Mammary epithelial cell (primary cell): ENCODE measurements at places on chromosomes 12 and 14.
A peak's percentile ranks its signal among the peaks of the same experiment; 100 is the strongest.

- no peak for DNase-seq
Observed at GRCh38 chr12:119274636-119275065, 59.9 kb upstream of the CCDC60 start.

DNA sequence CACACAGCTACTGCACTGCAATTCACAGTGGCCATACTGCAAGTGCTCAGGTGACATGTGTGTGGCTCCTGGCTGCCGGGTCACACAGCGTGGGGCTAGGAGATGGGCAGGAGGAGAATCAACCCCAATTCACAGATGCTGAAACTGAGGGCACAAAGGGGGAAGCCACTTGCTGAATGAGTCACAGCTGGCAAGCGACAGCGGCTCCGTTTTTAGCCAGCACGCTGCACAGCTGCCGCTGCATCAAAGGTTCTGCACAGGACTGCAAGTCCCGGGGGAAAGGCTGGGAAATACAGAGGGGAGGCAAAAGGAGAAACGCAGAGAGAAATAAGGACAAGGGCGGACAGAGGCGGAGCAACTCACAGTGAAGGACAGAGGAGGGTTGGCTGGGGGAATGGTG is 57.9 kb downstream of the KDM2B start:
- DNase-seq: no peak

DNA sequence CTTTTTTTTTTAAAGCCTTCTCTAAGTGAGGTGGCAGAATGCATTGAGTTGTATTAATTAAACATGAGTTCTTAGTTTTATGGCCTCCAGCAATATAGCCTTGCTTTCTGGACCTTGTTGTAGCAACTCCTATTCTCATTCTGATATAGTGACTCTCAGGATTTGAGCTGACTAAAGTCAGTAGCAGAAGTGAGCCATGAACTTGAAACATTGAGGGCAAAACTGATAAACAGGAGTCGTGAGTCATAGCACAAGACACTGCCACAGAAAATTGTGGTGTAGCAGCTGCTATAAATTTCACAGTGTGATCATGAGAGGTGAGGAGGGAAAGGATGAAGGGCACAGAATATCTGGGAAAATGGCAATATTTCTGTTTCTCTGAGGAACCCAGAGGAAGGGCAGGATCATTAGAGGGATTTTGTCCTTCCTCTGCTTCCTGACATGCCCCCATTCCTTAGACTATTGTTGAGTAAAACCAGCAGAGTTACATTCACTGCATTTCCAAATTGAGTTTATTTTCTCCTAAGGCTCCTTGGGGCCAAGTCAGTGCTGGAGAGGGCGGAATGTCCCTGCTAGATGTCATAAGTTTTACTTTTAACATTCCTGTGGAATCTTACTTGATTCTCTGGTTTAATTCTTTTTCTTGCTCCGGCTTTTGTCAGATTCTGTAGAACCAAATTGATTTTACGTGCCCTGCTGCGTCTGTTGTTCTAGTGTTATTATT is 7.5 kb downstream of the KLRG1 start:
- DNase-seq: peak; percentile 46

GRCh38 chr14:95652690-95653089 is 33.5 kb upstream of the TCL1B start:
- no peak for DNase-seq

DNA sequence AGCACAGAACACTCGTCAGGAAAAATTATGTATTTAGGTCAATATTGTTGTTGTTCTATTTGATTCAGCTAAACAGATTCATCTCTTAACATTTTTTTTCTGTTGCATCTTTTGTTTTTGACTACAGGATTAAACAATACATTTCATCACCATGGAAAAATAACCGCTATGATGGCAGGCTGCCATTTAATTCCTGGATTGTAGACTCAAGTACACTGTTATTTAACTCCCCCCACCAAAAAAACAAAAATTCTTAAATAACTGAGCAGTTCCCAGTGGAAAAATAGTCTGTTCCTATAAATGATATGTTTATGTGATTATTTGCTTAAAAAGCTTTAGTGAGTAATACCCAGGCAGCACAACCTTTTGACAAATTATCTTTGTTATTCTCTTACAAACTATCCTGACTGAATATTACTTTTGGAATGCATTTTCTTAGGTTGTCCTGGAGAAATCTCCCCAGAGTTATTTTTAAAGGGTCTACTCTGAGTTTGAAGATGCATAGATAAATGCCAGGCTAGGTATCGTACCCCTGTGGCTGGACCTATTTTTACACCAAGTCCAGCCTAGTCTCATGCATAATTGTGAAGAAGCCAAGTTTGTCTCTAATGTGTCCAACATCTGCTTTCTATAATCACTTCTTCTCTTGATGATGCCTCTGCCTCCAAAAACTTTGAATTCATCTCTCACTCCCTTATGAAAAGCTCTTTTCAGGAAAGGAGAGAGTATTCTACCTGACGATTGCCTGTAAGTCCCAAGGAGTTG is 3.7 kb downstream of the KERA start:
- DNase-seq: no peak

DNA sequence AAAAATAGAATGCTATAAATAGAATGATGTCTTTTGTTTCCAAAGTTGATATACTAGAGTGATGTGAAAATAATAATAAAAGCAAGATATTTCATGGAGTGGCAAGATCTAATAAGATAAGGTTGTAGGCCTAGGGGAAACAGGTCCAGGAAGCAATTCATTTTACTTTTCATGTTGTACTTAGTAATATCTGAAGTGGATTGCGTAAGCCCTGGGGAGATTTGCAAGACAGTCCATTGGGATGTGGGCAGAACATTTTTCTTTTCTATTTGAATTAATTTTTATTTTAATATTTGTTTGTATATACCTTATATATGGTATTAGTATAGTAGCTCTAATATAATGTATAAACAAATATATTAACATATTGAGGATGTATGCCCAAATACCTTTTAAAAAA is 7.5 kb downstream of the NUBPL start:
- no peak for DNase-seq

DNA sequence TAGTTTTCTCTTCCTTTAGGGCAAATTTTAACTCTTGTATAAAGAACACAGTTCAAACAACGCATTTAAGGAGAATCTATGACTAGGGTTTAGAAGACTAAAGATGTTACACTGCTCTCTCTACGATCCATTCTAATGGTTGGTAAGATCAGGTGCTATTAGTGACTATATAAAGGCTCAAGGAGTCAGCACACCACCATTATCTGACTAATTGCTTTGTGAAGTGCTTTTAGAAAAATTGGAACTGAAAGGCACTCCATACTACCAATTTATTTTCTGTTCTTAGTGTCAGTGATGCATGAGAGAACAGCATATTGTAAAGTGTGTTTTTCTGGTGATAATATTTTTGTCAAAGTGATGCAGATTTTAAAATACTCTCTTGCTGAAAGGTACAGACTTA is 136.8 kb downstream of the SYT1 start:
- no peak for DNase-seq

DNA sequence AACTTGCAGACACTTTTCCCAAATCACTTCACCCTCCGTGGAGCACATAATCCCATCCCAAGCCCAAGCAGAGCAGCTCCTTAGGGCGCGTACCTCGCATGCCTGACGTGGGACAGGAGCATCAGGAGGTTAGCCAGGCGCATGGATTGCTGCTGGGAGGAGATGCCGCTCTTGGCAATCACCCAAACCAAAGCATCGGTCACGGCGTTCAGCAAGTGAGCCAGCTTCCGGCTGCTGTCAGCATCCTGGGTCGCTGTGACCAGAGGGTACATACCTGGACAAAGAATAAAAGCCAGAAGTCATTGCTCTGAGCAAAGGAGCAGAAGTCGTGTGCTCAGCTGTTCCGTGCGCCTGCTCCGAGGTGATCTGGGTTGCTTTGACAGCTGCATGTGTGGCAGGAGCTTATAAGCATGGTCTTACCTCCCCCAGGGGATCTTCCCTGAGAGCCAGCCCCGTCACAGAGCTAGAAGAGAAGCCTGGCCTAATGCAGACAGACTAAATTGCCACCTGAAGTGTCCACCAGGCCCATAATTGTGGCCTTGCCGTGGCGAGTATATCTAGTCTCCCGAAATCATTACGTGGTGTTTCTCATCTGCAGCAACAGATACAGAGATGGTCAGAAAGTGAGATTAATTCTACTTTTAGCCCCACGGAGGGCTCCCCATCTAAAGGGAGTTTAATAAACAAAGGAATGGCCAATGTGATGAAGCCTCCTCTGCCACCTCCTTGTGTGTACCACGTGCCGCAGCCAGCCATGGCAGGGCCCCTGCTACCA is 59.1 kb downstream of the ESR2 start:
- DNase-seq: peak; percentile 65

- no peak for DNase-seq
Observed at GRCh38 chr12:43214166-43214565, 337.8 kb downstream of the ADAMTS20 start.

GRCh38 chr12:116492703-116493324 is 66.4 kb upstream of the MAP1LC3B2 start:
- peak; percentile 72 for DNase-seq

- DNase-seq: peak; percentile 54
Observed at GRCh38 chr12:53701518-53702264, 25.6 kb downstream of the CALCOCO1 start.

DNA sequence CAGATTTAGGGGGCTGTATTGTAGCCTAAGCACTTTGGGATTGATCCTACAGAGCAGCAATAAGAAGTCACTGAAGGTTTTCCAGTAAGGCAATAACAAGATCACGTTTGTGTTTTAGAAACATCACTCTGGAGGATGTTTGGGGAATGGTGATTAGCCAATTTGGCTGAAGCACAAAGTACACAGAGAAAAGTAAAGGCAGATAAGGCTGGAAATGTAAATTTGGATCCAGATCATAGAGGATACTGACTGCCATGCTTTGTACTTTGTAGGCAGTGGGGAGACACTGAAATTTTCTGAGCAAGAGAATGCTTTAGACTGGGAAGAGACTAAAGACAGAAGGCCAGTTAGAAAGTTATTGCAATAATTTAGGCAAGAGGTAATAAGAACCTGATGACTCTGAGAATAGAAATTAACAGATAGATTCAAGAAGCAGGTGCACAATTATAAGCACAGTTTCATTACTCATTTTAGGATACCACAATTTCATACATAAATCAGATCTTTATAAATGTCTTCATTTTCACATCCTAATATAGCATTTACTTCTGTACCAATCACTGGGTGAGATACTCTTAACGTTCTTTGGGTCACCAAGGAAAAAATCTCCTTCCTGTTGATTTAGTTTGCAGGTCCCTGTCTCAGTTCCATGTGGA is 314.5 kb upstream of the GARIN6 start:
- no peak for DNase-seq

DNA sequence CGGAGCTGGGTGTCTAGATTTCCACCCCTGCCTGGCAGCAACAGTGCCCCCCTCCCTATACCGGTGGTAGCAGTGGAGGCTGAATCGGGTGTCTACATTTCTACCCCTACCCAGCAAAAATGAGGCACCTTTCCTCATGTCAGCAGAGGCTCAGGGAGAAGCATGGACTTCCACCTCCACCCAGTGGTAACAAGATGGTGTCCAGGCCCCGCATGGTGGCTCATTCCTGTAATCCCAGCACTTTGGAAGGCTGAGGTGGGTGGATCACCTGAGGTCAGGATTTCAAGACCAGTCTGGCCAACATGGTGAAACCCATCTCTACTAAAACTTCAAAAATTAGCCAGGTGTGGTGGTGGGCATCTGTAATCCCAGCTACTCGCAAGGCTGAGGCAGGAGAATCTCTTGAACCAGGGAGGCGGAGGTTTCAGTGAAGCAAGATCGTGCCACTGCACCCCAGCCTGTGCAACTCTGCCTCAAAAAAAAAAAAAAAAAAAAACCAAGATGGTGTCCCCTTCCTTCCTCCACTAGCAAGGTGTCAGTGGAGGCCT is 35.5 kb upstream of the OR5AU1 start:
- no peak for DNase-seq

GRCh38 chr12:27785882-27786570 is 6.0 kb upstream of the MANSC4 start:
- peak; percentile 83 for DNase-seq

DNA sequence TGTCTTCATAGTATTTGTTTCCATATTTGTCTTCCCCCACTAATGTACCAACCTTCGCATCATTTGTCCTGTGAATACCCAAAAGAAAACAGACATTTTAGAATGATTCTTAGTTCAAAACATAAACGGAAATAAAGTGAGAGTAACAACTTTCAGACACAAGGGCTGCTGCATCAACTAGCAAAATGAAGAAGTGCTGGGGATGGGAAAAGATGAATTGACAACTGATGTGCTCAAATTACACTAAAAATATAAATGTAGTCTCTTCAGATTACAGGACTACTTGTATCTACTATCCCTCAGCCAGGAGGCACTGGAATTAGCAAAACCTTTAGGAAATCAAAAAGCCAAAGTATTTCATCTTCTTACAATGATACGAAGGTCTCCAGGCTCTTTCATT is 743 bp downstream of the NDUFA12 start:
- no peak for DNase-seq

GRCh38 chr14:62645649-62646048 is 399.6 kb downstream of the KCNH5 start:
- peak; percentile 8 for DNase-seq

DNA sequence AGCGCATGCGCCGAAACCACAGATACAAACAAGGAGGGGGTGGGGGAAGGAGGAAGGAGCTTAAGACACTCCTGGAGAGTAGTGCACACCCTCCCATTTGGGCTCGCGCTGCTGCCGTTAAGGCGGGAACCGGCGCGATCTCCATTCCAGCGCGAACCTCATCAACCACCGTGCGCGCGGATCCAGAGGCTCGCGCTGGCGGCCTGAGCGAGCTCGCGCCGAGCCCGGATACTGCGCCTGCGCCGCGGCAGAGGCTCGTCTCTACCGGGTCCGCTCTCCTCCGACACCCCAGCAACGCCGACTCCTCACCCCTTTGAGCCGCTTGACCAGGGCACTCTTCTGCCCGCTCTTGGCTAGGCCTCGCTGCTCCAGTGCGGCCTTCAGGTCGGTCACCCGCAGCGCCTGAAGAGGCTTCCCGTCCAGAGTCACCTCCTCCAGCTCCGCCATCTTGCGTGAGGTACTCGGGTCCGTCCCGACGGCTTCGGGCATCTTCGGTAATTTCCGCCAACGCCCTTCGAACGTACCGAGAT is at the start of gene ACIN1:
Gene ACIN1 (minus strand): TSS at position 471 of the 530 bp plus-strand sequence. CDS start 24 bp downstream, at position 447.
- DNase-seq: peak; percentile 81

GRCh38 chr12:11870041-11870451 is 200.7 kb upstream of the BCL2L14 start:
- DNase-seq: no peak
